ENCODE measurements at places on chromosomes 11 and 22.
A peak's percentile ranks its signal among the peaks of the same experiment; 100 is the strongest.

DNA sequence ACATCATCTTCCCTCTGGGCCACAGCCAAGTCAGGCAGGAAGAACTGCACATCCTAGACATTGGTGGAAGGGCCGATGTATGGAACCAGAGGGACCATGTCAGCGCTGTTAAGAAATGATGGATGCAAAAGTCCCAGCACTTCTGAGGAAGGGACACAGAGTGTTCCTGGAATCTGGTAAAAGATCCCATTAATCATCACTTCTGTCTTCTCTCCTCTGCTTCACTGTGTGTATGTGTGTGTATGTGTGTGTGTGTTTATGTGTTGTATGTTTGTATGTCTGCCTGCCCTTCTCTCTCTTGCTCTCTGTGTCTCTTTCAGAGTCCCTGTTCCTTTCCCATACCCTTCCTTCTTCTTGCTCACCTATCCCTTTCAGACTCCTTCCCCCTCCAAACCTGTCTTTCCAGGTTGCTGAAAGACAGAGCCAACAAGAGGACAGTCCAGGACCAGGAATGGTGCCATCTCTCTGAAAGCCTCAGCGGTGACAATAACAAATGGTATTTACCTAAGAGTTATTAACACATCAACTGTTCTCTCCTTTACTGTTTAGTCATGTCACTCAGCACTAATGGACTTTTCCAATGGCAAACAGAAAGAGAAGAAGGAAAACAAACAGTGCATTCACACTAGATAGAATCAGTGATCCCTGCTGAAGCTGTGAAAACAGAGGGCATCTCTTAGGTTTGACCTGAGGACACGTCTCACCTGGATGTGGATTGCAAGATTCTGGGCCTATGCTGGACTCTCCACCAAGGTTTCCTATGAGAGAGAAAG lies 47.1 kb downstream of the EHF start:
- no peak for DNase-seq

DNA sequence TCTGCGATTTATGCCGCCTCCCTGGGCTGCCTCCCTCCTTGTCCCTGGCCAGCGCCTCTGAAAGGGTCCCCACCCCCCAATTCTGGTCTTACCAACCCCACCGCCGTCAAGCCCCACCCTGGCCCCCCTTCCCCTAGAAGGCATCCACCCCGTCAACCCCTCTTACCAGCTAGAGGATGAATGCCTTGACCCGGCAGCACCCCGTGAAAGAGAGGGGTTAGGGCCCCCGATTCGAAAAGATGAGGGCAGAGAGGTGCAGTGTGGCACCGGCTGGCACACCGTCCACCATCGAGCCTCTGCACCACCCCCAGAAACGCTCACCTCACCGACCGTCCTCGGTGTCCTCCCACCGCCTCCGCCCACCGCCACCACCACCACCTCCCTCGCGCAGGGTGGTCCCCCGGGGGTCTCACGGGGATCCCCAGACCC lies 559 bp downstream of the ELFN2 start:
- no peak for DNase-seq

GRCh38 chr11:30495437-30495836 lies 90.7 kb downstream of the MPPED2 start:
- DNase-seq, result no peak

- no peak for DNase-seq
Measured at GRCh38 chr11:86369668-86370067, 5.0 kb upstream of the CCDC81 start.

GRCh38 chr11:121109916-121110586 lies 9.0 kb downstream of the TECTA start:
- DNase-seq, result no peak

DNA sequence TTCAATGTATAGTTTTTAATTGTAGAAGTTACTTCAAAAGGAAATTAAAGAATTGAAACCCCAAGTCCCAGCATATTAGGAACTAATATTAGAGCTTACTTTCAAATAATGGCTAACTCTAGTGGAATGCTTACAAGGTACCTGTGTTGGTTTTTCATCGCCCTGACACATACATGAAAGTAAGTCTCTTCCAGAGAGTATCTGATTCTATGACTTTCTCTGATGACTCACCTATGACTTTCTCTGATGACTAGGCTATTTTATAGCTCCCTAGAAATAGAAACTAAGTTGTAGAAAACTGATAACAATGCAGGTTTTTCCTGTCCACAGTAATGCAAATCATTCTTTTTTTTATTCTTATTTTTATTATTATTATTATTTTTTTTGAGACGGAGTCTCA lies 33.6 kb upstream of the MMP7 start:
- DNase-seq, result peak; percentile 39

- DNase-seq, result peak; percentile 78
Measured at GRCh38 chr11:96242971-96243647, 99.9 kb downstream of the MAML2 start.

DNA sequence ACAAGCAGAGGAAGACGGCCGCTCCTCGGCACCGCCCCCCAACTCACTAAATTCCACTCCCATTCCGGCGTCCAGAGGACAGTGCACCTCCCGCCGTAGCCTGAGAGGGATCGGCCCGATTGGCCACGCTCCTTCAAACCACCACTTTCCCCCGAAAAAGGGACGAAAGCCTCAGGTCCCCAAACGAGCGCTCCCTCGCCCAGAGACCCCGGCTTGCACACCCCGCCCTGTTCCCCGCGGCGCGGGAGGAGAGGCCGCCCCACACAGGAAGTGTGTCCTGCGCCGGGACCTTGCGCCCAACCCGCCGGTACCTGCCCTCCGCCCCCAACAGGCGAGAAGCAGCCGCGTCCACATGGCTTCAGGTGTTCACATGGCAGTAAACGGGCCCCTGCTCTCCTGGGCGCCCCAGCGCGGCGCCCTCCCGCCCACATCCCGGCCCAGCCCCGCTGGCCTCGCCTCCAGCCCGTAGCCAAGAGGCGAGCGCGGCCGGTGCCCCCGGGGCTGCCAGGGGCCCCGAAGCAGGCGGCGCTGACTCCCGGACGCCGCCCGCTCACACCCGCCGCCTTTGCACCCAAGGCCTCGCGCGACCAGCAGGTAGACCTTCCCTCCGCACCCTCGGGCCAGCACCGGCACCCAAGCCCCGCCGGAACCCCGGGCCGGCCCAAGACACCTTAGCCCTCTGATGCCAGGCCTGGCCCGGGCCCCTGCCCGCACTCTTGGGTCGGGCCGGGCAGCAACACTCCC lies 849 bp downstream of the TCF20 start:
- peak; percentile 88 for DNase-seq

DNA sequence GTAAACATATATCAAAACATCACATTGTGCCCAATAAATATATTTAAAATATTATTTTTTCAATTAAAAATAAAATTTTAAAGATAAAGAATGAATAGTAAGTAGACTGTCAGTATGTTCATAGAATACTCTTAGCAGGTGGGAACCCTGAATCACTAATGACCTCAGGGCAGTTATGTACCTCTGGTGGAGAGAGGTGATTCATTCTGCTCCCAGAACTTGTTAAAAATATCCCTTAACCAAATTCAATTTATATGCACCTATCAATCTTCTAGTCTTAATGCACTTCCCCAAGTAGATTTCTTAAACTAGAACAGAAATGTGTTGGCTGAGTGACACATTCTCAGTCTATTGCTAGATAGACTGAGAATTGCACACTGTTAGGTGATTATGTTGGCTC lies 183.9 kb upstream of the SYN3 start:
- DNase-seq, result no peak

DNA sequence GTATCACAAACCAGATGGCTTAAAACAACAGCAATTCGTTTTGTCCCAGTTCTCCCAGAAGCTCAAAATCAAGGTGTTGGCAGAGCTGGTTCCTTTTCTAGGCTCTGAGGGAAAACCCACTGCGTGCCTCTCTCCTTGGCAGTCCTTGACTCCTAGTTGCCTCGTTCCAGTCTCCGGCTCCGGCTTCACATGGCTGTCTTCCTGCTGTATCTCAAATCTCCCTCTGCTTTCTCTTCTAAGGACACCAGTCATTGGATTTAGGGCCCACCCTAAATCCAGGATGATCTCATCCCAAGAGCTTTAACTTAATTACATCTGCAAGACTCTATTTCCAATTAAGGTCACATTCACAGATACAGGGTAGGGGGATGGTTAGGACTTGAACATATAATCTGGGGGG lies 9.2 kb upstream of the NAA40 start:
- DNase-seq, result no peak

DNA sequence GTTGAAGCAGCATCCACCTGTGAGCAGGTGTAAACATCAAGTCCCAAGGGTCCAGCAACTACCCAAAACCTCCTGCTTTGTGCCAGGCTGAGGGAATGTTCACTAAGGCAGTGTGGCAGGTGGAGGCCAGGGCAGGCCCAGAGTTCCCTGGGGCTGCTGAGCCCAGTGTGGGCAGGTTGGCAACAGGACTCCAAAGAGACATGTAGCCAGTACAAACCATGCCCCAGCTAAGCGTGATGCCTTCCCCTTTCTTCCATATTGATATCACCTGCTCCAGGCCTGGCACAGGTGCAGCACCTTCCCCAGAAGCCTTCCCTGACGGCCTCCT lies 30.0 kb upstream of the SCUBE2 start:
- DNase-seq, result no peak

DNA sequence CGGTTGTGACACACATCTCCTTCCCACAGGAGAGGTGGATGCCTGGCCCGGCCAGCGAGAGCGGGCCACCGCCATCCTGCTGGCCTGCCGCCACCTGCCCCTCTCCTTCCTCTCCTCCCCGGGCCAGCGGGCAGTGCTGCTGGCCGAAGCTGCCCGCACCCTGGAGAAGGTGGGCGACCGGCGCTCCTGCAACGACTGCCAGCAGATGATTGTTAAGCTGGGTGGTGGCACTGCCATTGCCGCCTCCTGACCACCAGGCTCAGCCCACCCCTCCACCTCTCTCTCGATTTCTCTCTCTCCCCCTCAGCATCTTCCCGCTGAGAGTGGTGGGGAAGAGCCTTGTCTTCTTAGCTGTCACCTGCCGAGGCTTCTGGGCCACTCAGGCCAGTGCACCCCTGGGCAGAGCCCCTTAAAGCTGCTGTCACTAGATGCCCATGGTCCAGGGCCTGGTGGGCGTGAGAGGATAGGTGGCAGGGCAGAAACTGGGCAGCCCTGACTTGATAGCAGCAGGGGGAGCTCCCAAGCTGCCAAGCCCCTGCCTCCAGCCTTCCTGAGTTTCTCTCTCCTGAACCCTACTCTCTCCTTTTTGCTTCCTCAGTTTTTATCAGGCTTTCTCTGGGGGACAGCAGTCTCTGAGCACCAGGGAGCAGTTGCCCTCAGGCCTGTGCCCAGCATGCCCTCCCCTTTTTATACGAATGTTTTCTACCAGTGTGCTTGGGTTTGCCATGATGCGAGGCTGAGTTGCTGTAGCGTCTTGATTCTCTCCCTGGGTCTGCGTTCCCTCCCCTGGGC lies 9.3 kb downstream of the SHISA8 start:
- no peak for DNase-seq

GRCh38 chr11:94730153-94730552 lies 38.0 kb upstream of the AMOTL1 start:
- no peak for DNase-seq

DNA sequence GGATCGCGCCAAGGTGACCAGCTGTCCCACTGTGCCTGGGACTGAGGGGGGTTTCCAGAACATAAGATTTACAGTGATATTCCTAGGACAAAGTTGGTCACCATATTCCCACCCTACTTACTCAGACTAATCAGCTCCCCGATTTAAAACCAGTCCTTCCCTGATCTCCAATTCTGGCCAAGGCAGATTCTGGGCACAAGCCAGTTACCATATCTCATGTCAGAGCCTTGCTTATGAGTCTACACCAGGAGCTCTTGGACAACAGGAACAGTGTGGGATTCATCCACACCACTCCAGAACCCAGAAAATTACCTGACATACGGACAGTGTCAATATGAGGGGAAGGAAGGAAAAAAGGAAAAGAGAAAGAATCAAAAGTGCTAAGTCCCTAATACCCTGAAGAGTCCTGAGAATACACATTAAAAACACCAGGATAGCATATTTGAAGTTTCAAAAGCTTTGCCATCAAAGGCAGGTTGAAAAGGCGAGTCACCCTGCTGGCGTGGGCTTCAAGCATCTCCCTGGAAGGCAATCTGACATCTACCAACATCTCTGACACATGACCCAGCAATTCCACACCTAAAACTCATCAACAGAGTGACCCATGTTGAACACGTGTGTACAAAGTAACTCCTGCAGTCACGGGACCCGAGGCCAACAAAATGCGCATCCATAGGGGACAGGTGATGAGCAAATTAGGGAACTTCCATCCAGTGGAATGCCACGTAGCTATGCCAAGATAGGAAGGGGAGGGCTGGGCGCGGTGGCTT lies 8.0 kb upstream of the IL2RB start:
- DNase-seq, result no peak

GRCh38 chr11:129658526-129658867 lies 157.2 kb upstream of the TMEM45B start:
- no peak for DNase-seq

GRCh38 chr22:36767035-36767775 lies 8.7 kb downstream of the IFT27 start:
- no peak for DNase-seq

GRCh38 chr22:45217345-45217744 lies 23.3 kb downstream of the KIAA0930 start:
- no peak for DNase-seq

- DNase-seq, result peak; percentile 74
Measured at GRCh38 chr22:37282385-37282677, at the start of gene CYTH4. TSS of gene CYTH4 (plus strand) at chr22:37282508. CDS start at chr22:37282570, 62 bp downstream.

- no peak for DNase-seq
Measured at GRCh38 chr11:127627629-127628457, 627.3 kb upstream of the KIRREL3 start.

DNA sequence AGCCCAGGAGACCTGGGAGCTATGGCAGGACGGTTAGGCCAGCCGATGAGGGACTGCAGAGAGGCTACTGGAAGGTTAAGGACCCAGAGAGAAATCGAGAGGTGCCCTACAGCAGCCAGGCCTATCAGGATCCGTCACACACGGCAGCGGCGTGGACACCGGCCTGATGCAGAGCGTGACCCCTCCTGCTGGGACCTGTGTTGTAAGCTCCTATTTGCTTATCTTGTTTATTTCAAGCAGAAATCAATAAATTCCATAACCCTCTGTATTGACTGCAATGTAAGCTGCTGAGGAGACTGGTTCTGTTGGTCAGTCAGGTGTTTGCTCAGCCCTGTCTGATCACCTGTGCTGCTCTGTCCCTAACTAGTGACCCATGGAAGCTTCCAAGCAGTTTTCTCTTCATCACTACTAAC lies 39.9 kb downstream of the PPP2R1B start:
- DNase-seq, result no peak
